Stimulated activated CD4-positive, alpha-beta T cell treated with anti-CD3 and anti-CD28 coated beads, Interleukin-12 subunit alpha, Interleukin-12 subunit beta, amount 100 ng/mL, for 4 hours (primary cell): ENCODE measurements at places on chromosomes 16 and 17.

- DNase-seq, result no peak
Measured at GRCh38 chr17:73639932-73640331, 4.3 kb downstream of the SDK2 start.

DNA sequence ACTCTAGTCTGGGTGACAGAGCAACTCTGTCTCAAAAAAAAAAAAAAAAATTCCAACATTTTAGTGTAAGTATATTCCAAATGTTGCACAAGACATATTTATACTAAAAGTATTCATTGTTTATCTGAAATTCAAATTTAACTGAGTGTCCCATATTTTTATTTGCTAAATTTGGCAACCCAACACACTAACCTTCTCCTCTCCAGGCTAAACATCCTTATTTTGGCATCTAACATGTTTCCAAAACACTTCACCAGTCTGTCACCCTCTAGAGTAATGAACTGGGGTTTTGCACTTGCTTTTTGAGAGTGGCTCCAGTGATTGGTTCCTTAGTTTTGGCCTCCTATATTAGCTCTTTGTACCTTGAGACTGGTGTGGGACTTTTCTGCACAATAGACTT lies 243.4 kb upstream of the SALL1 start:
- no peak for DNase-seq

DNA sequence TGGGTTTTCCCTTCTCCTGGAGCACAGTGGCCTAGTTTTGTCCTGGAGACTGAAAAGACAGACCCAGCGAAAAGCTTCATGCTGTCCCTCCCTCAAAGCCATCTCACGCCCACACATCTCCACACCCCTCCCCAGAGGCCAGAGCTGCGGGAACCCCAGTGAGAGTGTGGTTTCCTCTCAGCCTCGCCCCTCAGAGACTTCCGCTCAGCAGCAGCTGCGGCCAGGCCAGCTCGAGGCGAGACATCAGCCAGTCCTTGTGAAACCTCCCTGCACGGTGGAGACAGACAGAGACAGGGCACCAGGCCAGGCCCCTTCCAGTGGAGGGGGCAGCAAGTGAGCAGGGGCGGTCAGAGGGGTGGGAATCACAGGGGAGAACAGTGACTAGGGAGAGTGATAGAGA lies 77.0 kb upstream of the TNRC6C start:
- DNase-seq, result peak; percentile 25

- no peak for DNase-seq
Measured at GRCh38 chr16:3013491-3013951, 798 bp downstream of the CLDN9 start.

DNA sequence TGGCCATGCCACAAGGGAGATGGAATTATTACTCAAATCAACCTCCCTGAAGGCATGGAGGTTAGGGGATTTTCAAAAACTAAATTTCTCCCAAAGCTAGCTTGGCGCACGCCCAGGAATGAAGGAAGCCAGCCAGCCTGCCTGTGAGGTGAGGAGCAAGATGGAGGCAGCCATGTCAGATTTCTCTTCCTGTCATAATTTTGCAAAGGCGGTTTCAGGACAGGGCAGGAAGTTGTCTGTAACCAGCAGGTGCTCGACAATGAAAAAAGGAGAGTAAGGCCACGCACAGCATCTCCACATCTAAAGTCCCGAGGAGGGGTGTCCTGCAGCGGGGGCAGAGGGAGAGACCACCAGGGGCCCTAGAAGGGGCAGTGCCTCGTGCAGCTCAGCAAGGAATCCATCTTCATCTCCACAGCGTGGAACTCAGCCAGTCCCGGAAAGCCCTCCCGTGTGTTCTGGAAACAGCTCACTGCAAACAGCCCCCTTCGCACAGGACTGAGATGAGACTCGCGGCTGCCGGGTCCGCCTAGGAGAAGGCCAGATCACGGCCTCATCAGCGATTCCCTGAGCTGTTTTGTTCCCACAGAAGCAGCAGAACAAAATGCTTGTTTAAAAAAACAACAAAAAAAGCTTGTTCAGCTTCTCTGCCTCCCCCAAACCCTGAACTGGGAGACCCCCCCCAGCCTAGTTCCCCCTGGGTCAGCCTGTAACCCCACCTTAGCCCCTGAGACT lies 47.8 kb downstream of the SLC7A5 start:
- no peak for DNase-seq

GRCh38 chr17:82899941-82900340 lies 60.1 kb upstream of the ZNF750 start:
- no peak for DNase-seq

GRCh38 chr17:59623151-59623550 lies 3.5 kb downstream of the CLTC start:
- no peak for DNase-seq

DNA sequence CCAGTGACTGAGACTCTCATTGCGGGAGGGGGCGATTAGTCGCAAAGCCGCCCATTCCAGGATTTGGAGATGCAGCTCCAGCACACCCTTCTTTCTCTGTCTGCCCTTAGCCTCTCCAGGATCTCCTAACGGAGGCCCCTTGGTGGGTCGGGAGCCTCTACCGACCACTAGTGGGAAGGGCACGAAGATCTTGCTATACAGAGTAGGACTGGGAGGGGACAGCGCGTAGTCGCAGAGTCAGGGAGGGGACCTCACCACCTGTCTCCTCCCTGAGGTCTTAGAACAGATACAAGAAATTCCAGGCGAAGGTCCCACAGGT lies 588 bp upstream of the SMTNL2 start:
- no peak for DNase-seq

DNA sequence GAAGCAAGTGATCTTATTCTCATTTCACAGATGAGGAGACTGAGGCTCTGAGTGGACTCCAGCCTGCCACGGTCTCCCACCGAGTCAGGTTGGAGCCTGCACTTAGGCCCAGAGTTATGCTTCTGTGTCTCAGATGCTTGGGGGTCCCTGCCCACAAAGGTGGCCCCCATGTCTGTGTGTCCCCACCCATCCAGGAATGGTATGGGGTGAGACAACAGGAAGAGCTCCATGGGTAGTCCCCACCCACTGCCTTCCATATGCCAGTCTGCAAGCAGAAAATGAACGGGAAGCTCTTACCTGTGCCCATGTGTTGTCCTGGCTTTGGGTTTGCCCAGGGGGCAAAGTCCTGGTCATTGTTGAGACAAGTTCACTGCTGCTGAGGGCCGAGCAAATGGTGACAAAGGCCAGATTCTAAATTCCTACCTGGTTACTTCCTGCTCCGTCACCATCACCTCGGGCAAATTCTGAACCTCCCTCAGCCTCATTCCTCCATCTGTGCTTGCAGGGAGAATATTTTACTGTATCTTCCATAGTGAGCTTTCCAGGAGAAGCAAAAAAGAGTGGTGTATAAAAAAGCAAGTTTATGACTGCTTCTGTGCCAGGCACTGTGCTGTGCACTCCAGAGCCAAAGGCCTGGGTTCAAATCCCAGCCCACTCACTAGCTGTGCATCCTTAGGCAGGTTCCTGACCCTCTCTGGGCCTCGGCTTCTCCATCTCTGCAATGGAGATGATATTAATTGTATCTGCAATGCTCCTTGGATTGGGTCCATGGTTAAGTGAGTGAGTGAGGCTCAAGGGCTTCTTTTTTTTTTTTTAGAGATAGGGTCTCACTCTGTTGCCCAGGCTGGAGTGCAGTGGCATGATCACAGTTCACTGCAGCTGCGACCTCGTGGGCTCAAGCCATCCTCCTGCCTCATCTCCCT lies 9.3 kb downstream of the IL4R start:
- DNase-seq, result no peak

- no peak for DNase-seq
Measured at GRCh38 chr17:80307994-80308691, 47.5 kb downstream of the RNF213 start.

DNA sequence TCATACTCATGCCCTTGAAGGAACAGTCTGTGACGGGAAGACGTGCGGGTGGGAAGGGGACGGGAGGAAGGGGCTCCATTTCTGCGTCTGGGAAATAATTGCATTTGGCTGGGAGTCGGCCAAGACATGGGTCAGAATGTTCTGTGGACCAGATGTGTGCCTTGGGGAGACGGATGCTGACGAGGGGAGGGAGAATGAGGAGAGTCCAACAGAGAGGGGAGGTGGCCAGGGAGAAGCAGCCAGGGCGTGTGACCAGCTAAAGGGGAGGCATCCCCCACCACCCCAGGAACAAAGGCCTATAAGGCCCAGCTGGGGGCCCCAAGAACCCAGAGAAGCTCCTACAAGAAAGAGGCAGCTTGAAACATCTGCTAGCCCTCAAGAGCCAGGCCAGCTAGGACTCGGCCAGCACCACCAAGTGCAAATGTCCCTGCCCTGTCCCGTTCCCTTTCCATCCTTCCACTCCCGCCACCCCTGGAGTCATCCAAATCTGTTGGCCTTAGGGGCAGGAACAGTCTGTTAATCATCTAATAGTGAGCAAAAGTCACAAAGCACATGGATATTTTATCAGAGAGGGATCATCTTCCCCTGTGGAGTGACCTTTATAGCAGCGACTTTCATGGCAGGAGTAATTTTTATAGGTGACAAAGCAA lies 42.5 kb upstream of the BCO1 start:
- no peak for DNase-seq

DNA sequence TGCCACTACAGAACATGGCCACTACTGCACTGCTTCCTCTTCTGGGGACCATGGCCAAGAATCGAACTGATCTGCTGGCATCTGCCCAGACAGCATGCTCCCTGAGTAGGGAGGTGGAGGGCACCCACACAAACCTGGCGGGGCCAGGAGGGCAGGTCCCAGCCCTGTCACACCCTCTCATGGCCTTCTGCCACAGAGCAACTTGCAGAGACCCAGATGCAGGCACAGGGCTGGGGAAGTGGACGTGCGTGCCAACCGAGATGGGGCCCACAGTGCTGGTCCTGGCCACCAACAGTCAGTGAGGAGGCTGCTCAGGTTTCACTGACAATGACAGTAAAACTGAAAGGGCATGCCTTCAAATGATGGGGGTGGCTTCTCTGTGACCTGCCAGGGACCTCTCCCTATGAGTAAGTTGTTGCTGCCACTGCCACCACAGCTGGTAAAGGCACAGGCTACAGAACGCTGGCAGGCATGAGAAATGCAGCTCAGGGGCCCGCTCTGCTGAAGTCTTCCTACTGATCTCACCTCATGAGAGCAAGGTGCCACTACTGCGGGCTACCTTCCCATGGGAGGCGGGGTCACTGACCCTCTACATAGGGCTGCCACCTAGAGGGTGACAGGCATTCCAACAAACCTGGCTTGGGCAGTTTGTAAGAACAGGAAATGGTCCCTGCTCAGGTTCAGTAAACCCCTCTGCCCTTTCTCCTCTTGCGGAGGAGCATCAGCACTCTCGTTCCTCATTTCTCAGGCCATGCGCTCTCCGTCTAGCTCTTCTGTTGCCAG lies 15.5 kb downstream of the HIC1 start:
- no peak for DNase-seq

DNA sequence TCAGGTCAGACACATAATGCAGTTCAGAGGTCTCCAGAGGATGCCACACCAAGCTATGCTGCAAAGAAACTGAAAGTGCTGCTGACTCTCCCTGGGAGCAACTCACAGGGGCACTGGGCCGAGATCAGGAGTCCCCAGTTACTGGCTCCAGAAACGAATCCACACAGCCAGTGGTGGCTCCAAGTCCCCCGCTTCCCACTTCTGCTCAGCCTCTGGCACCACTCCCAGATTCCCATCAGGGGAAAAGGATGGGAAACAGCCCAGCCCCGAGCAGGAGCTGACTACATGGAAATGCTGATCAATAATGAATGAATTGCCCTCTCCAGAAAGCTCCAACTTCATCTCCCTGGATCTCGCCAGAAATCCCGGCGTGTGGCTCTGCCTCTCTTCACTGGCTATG lies 62.3 kb upstream of the CDH5 start:
- no peak for DNase-seq

GRCh38 chr16:80719573-80719972 lies 84.8 kb downstream of the CDYL2 start:
- DNase-seq, result no peak

GRCh38 chr16:52832771-52833170 lies 219.9 kb downstream of the CHD9NB start:
- no peak for DNase-seq

- peak; percentile 53 for DNase-seq
Measured at GRCh38 chr17:59853168-59853918, 39.4 kb downstream of the TUBD1 start.

GRCh38 chr17:74759941-74760340 lies 11.5 kb downstream of the NHERF1 start:
- no peak for DNase-seq

DNA sequence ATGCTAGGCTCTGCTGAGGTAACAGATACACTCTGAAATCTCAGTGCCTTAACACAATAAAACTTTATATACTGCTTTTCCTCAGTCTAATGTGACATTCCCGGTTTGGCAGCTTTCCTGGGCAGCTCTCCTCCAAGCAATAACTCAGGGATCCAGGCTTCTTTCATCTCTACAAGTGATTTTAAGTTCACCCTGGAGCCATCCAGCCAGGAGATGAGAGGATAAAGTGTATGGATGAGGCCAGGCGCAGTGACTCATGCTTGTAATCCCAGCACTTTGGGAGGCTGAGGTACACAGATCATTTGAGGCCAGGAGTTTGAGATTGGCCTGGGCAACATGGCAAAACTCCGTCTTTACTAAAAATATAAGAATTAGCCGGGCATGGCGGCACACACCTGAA lies 147.2 kb downstream of the UTP18 start:
- no peak for DNase-seq

- DNase-seq, result no peak
Measured at GRCh38 chr17:42518755-42519545, 17.1 kb upstream of the NAGLU start.

DNA sequence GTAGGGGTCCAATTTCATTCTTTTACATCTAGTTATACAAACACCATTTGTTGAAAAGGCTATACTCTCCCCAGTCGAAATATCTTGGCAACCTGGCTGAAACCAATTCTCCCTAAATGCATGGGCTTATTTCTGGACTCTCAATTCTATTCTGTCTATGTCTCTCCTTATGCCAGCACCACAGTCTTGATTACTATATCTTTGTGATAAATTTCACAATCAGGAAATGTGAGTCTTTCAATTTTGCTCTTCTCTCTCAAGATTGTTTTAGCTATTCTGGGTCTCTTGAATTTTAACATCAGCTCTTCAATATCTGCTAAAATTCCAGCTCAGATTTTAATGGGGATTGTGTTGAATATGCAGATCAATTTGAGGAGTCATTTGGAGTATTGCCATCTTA lies 5.9 kb upstream of the TRIM25 start:
- no peak for DNase-seq

GRCh38 chr17:76385892-76386786 lies 1.7 kb downstream of the SPHK1 start:
- peak; percentile 78 for DNase-seq

DNA sequence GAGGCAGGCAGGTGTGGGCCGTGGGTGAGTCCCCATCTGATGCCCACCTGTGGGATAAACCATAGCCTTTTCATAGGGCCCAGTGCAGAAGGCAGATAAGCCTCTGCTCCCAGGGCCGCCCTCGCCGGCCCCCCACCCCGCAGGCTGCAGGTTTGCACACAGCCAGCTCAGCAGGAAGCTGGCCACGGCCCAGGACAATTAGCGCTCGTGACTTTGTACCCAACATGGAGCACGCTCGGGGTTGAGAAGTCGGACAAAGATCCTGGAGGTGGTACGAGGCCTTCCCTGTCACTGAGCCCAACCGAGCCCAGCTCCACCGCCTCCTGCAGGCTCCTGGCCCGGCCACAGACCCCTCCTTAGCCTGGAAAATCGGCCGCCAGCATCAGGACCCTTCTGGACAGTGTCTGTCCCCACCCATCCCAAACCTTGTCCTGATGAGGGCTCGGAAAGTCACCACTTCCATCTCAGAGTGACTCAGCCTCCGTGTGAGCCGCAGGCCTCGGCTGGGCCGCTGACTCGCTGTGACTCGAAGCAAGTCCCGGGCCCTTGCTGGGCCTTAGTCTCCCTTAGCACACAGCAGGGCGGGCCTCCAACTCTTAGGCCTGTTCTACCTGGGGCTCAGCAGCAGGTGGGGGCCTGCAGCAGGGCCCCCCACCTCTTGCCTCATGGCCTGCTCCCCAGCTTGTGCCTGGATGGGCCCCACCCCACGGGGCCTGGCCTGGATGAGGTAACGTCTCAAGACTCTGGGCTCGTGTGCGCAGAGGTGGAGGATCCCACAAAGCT lies 22.7 kb downstream of the FAM83G start:
- DNase-seq, result no peak
